ENCODE measurements at places on chromosomes 5 and 9. TPM values are rescaled to one million over a fixed set of nuclear protein-coding genes. Genes with fewer than 3 reads are reported as not detected.

- no peak for DNase-seq
These were observed 238.2 kb downstream of the GLIS3 start for GRCh38 chr9:4061717-4062116.

EQTN gene
- not detected for total RNA-seq

GRCh38 chr5:133154274-133155075 lies 102.7 kb downstream of the HSPA4 start:
- no peak for DNase-seq

- no peak for DNase-seq
These were observed 52.5 kb downstream of the UIMC1 start for GRCh38 chr5:176954050-176954449.

DNA sequence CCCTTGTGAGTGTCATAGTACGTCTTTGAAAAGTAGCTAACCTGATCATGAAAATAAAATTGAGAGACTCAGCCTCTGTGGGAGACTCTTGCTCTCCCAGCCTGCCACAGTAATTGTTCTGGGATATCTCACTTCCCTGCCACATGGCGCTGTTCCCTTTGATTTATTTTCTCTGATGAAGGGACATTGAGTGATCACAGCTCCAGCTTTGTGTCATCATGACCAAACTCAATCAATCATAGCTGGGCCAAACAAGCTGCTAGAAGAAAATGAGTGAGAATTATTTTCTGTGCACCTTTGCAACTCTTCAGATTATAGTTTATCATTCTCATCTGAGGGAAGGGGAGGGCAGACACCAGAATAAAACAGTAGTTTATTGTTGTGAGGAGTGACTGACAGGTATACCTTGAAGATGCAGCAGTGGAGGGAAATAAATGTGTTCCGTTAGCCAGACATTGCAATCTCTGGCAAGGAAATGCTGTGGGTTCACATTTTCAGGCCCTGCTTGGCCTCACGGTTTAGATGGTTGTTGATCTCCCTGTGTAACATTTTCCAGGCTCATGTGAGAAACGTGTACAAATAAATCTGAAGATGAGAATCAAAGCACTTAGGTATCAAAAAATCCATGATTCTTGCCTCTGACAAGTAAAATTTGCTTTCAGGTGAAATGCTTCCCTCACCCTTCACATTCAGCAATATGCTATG lies 174.7 kb upstream of the FBXL17 start:
- DNase-seq, result no peak

GRCh38 chr9:27545471-27545870 lies 15.9 kb upstream of the MOB3B start:
- no peak for DNase-seq

- no peak for DNase-seq
These were observed 21.9 kb downstream of the ABITRAM start for GRCh38 chr9:108956022-108956630.

- DNase-seq, result no peak
These were observed 22.9 kb upstream of the ZSWIM6 start for GRCh38 chr5:61309115-61309514.

- no peak for DNase-seq
These were observed 24.3 kb upstream of the SPEF2 start for GRCh38 chr5:35593338-35593737.

DNA sequence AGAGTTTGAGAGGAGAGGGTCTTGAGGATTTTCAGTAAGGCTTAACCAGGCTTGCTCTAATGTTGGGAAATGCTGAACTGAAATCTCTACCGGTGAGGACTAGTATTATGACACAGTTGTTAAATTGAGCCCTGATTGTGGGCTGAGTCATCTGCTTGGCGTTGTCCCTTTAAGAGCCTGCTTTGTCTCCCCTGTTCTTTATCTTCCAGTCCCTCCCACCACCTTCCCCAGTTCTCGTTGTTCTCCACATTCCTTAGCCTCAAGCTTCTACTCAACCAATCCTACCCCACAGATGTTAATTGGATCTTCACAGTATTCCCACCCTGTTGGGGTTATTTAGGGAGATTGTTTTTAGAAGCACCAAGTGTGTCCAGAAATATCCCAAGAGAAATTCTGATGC lies 57.6 kb downstream of the ANKRD55 start:
- DNase-seq, result no peak

GRCh38 chr9:24351258-24351657 lies 194.4 kb downstream of the IZUMO3 start:
- no peak for DNase-seq

CEP78 gene
- total RNA-seq, result 59.1 TPM
